Activated effector memory CD4-positive, alpha-beta T cell treated with Interleukin-2 at 50 U/mL for 16 hours (primary cell): ENCODE measurements at places on chromosomes 7 and 10.

GRCh38 chr7:121515630-121516401 is 119.7 kb upstream of the FAM3C start:
- no peak for DNase-seq

- DNase-seq, result no peak
Measured at GRCh38 chr10:125543796-125544195, 139.2 kb downstream of the TEX36 start.

- DNase-seq, result no peak
Measured at GRCh38 chr10:132326925-132327324, 5.1 kb upstream of the LRRC27 start.

- DNase-seq, result no peak
Measured at GRCh38 chr10:49632406-49633317, 18.8 kb downstream of the CHAT start.

DNA sequence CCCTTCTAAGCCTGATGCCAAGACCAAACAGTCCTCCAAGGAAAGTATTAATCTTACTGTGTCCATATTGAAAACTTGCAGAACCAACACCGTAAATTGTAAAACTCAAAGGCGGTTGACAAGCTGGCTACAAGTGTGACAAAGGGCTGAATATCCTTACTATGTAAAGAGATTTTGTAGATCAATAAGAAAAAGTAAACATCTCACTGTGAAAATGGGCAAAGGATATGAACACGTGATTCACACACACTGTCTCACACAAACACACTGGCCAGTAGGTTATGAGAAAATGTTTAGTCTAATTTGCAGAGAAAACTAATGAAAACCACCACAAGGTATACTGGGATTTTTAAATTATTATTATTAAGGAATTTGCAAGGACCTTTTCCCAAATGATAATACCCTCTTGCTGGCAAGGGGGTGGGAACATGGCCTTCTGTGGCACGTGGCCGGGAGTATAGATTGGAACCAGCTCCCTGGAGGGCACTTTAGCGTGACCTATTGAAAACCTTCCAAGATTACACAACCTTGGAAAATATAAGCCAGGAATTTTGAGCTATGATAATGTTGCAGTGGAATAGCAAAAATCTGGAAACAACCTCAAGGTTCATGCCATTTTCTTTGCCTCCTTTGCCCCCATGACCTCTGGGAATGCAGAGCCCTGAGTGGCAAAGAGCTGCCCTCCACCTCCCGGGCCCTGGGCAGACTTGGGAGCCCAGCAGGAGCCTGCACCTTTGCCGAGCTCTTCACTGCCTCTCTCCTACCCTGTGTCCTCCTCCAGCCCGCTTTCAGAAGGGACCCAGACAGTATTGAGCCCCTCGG is 26.2 kb upstream of the SLC29A3 start:
- DNase-seq, result no peak

DNA sequence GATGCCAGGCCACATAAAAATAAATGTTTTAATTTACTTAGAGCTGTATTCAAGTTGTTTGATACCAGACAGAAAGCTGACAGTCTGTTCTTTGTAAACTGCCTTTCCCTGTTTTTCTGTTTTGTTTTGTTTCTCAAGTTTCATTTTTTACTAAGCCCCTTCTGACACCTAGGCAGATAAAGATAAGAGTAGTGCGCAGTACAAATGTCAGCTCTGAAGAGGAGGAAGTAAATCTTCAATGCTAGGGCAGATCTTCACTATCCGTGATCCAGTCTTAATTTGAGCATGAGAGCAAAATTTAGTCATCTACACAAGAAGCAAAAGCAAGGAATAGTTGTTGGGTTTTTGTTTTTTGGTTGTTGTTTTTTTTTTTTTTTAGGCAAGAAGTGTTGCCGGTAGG is 27.3 kb downstream of the MTURN start:
- no peak for DNase-seq

- DNase-seq, result no peak
Measured at GRCh38 chr7:135247746-135248471, 14.3 kb downstream of the STRA8 start.

DNA sequence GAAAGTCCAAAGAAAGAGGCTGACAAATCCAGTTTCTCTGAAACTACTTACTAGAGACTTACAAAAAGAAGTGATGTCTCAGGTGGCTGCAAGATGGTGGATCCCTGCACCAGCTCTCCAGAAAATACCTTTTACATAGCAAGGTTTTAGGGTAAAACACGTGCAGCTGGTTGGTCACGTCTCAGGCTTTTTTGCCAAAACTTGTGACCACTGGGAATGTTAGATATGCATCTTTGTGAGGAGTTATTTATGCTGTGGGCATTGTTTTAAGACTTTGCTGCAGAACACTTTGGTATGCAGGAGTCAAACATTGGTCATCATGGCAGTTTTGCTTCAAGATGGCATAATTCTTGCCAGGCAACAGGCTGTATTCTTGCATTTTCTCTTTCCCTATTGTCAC is 1352.8 kb downstream of the REEP3 start:
- DNase-seq, result no peak

DNA sequence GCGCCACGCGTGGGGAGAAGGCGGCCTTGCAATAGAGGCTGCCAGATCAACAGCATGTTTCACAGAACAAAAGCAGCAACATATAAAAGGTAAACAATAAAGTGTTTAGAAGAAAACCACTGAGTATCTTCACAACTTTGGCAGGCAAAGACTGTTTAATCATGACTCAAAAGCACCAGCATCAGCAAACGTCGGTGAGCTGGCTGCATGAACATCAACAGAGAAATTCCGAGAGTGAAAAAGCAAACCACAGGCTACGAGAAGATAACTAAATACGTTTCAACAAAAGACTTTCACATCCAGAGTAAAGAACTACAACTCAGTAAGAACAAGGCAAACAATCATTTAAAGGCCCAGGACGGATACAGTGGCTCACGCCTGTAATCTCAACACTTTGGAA is 172.0 kb downstream of the MAD1L1 start:
- no peak for DNase-seq

- DNase-seq, result no peak
Measured at GRCh38 chr10:71213761-71214440, 1.5 kb downstream of the UNC5B start.

GRCh38 chr7:155860461-155860839 is 48.2 kb upstream of the SHH start:
- DNase-seq, result no peak

DNA sequence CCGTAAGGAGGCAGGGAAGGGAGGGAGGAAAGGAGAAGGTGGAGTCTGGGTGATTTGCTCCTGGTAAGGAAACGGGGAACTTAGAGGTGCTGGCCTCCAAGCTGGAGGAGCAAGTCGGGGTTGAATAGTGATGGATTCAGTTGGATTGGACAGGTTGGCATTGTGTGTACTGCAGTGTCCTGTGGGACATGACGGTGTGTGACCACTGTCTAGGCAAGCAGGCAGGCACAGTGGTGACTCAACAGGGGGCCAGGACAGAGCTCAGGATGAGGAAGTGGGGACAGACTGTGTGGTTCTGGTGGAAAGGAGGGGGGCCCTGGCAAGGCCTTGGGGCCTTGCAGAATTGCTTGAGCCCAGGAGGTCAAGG is 48.8 kb downstream of the COL26A1 start:
- no peak for DNase-seq

DNA sequence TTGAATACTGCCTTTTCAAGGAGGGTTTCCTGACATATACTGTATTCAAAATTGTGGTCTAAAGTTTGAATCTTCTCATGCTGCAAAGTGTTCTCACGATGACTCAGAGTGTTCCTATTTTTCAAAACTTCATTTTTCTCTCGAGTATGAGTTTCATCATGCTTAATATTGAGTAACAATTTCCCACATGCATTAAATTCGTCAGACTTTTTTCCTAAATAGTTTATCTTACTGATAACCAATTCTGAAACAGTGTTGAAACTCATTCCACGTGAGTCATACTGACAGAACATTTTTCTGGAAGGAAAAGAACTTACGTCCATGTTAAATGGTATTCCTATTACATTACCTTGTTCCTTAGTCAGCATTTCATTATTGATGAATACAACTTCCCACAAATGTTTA is 44.1 kb downstream of the ZNF33B start:
- no peak for DNase-seq

- no peak for DNase-seq
Measured at GRCh38 chr7:151426441-151426903, 13.5 kb downstream of the CRYGN start.

DNA sequence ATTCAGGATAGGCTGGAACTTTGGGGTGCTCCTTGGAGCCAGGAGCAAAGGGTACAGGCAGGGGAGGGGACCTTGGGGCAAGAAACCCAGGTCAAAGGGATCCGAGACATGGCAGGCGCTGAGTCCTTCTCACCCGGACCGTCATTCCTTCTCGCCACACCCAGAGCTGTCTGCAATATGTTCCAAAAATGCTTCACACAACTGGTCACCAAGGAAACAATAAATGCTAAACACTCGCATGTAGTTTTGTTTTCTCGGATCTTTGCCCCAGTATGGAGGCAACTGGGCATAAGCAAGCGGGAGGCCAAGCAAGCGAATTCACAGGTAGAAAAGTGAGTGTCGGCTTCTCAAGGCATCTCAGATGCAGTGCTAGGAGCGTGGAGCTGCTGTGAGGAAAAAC is 80.8 kb downstream of the PIP4K2A start:
- DNase-seq, result no peak

DNA sequence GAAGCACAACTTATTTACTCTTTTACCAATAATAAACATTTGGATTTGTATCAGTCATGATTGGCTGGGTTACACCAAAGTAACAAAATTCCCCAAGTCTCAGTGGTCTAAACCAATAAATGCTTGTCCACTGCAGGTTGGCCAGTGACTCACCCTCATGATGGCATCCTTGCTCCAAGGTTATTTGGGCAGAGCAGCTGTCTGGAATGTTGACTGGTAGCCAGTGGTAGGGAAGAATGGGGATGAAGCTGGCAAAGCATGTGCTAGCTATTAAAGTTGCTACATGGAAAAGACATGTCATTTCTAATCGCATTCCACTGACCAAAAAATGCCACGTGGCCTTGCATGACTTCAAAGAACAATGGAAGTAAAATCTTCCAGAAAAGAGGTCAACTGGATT is 1168.7 kb upstream of the CELF2 start:
- DNase-seq, result no peak

DNA sequence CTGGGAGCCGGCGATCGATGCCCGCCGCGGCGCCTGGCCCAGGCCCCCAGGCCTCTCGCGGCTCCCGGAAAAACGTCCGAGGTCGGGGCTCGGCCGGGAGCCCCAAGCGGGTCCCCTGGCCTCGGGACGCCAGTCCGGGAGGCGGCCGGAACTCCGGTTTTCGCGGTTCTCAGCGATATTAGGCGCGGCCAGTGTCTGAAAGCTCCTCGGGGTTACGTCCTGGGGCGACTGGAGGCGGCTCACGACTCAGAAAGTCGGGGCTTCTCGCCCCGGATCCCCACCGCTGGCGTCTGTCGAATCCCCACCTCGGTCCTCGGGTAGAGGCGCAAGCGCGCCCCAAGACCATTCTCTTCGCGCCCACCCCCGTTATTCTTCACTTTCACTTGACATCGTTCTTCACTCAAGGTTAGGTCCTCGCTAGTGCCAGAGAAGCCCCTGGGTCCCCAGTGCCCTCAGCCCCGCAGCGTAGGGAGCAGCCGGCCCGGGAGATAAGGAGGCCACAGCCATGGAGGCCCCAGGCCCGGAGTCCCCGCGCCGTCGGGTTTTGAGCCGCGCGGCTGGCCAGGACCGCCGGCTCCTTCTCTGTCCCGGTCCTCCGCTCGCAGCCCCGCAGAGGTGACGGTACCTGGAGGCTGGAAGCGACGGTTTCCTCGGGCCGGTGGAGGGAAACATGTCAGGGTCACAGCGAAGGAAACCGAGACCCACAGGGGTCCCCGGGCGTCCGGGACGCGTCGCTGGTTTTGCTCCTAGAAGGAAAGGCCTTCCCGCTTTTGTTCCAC is 35.2 kb upstream of the EBLN1 start:
- peak; percentile 47 for DNase-seq

DNA sequence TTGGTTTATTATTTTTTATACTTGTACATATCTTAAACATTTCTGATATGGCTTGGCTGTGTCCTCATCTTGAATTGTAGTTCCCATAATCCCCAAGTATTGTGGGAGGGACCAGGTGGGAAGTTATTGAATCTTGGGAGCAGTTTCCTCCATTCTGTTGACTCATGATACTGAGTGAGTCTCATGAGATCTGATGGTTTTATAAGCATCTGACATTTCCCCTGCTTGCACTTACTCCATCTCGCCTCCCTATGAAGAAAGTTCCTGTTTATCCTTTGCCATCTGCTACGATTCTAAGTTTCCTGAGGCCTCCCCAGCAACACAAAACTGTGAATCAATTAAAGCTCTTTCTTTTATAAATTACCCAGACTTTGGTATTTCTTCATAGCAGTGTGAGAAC is 207.7 kb downstream of the TPK1 start:
- DNase-seq, result no peak

GRCh38 chr7:90897961-90898469 is 301.9 kb downstream of the CDK14 start:
- DNase-seq, result no peak

- DNase-seq, result no peak
Measured at GRCh38 chr10:83764666-83765065, 374.6 kb upstream of the GHITM start.

- DNase-seq, result no peak
Measured at GRCh38 chr7:1122832-1123501, 35.1 kb downstream of the GPER1 start.

DNA sequence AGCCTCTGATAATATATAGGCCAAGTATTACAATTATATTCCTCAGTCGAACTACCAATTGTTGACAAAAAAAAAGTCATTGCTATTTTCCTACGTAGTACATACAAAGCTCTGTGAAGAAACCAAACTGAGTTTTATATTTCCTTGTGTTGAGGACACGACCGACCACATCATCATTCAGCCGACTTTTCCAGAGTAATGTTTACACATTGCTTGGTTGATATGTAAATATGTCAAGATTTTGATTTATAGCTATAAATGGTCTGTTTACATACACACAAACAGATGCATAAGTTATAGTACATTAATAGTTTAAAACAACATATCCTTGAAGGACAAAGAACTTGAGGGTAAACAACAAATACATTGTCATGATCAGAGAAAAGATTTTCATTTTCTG is 121.5 kb downstream of the CRPPA start:
- DNase-seq, result no peak

DNA sequence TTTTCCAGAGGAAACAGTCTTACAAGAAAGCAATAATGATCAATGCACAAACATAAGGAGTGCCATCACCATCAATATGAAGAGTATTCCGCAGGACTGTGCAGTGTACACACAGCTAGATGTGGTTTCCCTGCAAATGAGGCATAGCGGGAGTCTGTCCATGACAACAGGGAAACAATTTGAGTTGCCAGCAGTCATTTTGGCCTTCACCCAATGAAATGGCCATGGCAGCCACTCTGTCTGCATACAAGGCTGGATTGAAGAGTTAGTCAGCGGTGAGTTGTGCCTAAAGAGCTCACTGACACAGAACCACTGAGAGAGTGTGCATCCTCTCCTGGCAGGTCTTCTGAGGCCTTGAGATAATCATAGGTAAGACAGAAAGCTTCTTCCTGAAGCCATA is 303.3 kb downstream of the IPMK start:
- DNase-seq, result no peak

DNA sequence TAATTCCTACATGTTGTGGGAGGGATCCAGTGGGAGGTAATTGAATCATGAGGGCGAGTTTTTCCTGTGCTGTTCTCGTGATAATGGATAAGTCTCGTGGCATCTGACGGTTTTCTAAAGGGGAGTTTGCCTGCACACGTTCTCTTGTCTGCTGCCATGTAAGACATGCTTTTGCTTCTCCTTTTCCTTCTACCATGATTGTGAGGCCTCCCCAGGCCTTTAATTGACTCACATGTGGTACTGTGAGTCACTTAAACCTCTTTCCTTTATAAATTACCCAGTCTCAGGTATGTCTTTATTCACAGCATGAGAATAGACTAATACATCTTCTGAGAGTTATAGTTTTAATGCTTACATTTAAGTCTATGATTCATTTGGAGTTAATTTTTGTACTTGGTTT is 22.6 kb upstream of the CPN1 start:
- DNase-seq, result no peak
